Muscle of leg (tissue), 16 donors: ENCODE measurements at places on chromosomes 1 and 21.

- no peak for DNase-seq
These were observed 150.7 kb downstream of the TOMM20 start for GRCh38 chr1:234977875-234978396.

DNA sequence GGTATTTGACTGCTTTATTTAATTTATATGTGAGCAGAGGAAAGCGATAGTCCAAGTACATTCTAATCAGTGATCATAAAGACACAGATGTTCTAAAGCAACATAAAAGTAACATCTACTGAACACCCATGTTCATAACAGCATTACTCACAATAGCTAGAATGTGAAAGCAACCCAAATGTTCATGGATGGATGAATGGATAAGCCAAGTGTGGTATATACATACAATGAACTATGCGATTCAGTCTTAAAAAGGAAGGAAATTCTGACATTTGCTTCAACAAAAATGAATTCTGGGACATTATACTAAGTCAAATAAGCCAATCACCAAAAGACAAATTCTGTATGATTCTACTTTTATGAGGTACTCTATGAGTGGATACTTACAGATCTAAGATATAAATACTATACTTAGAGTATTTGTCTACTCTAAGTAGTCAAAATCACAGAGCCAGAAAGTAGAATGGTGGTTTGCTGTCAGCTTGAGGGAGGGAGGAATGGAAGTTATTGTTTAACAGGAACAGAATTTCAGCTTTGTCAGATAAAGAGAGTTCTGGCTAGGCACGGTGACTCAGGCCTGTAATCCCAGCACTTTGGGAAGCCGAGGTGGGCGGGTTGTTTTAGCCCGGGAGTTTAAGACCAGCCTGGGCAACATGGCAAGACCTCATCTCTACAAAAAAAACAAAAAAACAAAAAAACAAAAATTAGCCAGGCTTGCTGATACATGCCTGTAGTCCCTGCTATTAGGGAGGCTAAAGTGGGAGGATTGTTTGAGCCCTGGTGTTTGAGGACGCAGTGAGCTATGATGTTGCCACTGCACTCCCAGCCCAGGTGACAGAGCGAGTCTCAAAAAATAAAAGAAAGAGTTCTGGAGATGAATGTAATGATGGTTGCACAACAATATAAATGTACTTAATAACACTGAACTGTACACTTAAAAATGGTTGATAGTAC is 79.7 kb upstream of the ARHGAP29 start:
- no peak for DNase-seq

DNA sequence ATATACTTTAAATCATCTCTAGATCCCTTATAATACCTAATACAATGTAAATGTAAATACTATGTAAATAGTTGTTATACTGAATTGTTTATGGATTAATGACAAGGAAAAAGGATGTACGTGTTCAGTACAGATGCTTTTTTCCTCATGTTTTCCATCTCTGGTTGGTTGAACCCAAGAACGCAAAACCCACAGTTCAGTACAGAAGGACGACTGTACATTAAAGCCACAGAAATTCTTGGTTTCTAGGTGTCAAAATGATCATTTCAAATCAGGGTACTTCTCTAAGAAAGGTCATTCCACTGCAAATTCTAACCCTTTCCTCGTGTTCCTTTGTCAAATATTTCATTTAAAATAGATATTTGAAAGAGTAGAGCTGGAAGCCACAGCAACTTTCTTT is 158.1 kb downstream of the VAV3 start:
- DNase-seq, result no peak

GRCh38 chr1:29991025-29991424 is 732.4 kb downstream of the MATN1 start:
- DNase-seq, result no peak

GRCh38 chr1:6358757-6359201 is 34.8 kb downstream of the ACOT7 start:
- DNase-seq, result peak; percentile 71
